ENCODE measurements at places on chromosomes 5 and 9. TPM values are rescaled to one million over a fixed set of nuclear protein-coding genes. Genes with fewer than 3 reads are reported as not detected.
A peak's percentile ranks its signal among the peaks of the same experiment; 100 is the strongest.

DNA sequence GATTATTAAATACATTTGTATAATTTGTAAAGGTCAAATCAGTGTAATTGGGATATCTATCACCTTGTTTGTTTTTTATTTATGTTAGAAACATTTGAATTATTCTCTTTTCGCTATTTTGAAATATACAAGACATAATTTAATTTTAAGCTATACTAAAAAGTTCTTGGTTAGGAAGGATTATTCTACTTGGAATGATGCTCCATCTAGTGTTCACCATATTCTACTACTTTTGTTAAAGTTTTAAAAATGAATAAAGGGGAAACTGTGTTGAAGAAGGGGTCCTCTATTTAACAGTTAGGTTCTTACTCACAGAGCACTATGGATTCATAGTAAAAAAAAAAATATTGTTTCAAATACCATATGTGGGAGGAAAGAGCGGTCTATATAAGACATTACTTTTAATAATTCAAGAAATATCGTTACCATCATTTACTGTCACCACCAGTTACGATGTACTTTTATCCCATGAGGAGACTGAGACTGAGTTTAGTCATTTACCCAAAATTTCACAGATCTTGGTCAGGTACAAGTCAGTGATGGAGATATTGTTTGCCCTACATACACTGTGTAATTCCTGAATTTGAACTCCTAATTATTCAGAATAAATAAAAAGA, 6.3 kb upstream of the STOM start:
- peaks cover 2% of the 10 kb centered on the region for H3K4me1 ChIP-seq
- H3K4me3 ChIP-seq = no peak overlapping the region
- no peaks in the 10 kb centered on the region for H3K27me3 ChIP-seq
- no peak overlapping the region for H3K27ac ChIP-seq
- DNase-seq = no peak
- H3K36me3 ChIP-seq = peaks cover 3% of the 10 kb centered on the region

DNA sequence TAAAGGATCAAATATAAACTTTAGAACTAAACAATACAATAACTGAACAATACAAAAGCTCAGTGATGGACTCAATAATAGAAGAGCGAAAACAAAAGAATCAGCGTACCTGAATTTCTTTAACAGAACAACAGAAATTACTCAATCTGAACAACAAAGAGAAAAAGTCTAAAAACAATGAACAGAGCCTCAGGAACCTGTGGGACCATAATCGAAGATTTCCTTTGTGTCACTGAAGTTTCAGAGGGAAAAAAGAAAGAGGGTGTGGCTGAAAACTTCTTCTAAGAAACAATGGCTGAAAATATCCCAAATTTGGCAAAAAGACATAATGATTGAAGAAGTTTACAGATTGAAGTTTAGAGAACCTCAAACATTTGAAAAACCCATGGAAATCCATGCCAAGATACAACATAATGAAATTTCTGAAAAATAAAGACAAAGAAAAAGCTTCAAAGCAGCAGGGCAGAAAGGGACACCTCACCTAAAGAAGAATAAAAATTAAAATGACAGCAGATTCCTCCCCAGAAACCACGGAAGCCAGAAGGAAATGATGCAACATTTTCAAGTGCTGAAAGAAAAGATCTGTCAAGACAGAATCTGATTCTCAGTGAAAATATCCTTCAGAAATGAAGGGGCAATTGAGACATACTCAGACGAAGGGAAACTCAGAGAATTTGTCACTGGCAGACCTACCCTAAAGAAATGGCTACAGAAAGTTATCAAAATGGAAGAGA, 288.8 kb downstream of the ARL15 start:
- peaks cover 27% of the 10 kb centered on the region for H3K4me1 ChIP-seq
- peaks cover under 1% of the 10 kb centered on the region for H3K36me3 ChIP-seq
- no peaks in the 10 kb centered on the region for H3K27me3 ChIP-seq
- no peak overlapping the region for H3K4me3 ChIP-seq

GRCh38 chr5:28557114-28557513, 1518.7 kb upstream of the CDH9 start:
- DNase-seq = no peak
- H3K27me3 ChIP-seq = no peaks in the 10 kb centered on the region
- no peak overlapping the region for H3K27ac ChIP-seq
- H3K36me3 ChIP-seq = no peaks in the 10 kb centered on the region

GRCh38 chr9:16191691-16192402, 639.0 kb downstream of the CCDC171 start:
- DNase-seq = peak; percentile 85
- H3K4me1 ChIP-seq = peaks cover 8% of the 10 kb centered on the region
- peaks cover 2% of the 10 kb centered on the region for H3K27me3 ChIP-seq
- no peaks in the 10 kb centered on the region for H3K36me3 ChIP-seq
- peak overlapping the region; percentile 72 for H3K4me3 ChIP-seq

GRCh38 chr5:140355546-140355945, 4.4 kb upstream of the SLC4A9 start:
- no peak overlapping the region for H3K4me3 ChIP-seq
- DNase-seq = no peak
- no peak overlapping the region for H3K27ac ChIP-seq
- H3K36me3 ChIP-seq = no peaks in the 10 kb centered on the region
- H3K4me1 ChIP-seq = no peaks in the 10 kb centered on the region

- DNase-seq = peak; percentile 85
- peaks cover 16% of the 10 kb centered on the region for H3K27me3 ChIP-seq
- H3K4me3 ChIP-seq = peak overlapping the region; percentile 74
- peaks cover 41% of the 10 kb centered on the region for H3K4me1 ChIP-seq
- no peak overlapping the region for H3K27ac ChIP-seq
Observed at GRCh38 chr5:139392678-139393496, 2.0 kb downstream of the PROB1 start.

DNA sequence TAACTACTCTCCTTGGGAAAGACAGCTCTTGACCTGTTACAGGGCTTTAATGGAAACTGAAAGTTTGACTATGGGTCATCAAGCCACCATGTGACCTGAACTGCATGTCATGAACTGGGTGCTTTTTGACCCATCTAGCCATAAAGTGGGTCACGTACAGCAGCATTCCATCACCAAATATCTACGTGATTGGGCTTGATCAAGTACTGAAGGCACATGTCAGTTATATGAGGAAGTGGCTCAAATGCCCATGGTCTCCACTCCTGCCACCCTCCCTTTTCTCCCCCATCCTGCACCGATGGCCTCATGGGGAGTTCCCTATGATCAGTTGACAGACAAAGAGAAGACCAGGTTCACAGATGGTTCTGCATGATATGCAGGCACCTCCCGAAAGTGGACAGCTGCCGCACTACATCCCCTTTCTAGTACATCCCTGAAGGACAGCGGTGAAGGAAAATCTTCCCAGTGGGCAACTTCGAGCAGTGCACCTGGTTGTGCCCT, 7.3 kb upstream of the FCN1 start:
- H3K4me3 ChIP-seq = no peak overlapping the region
- peaks cover 3% of the 10 kb centered on the region for H3K27me3 ChIP-seq
- no peak overlapping the region for H3K27ac ChIP-seq
- no peak for DNase-seq
- H3K36me3 ChIP-seq = no peaks in the 10 kb centered on the region
- H3K4me1 ChIP-seq = no peaks in the 10 kb centered on the region

GRCh38 chr5:99320436-99320835, 391.6 kb upstream of the CHD1 start:
- H3K4me1 ChIP-seq = no peaks in the 10 kb centered on the region
- no peak overlapping the region for H3K4me3 ChIP-seq
- no peak overlapping the region for H3K27ac ChIP-seq
- peak; percentile 16 for DNase-seq
- H3K27me3 ChIP-seq = peaks cover 2% of the 10 kb centered on the region

DNA sequence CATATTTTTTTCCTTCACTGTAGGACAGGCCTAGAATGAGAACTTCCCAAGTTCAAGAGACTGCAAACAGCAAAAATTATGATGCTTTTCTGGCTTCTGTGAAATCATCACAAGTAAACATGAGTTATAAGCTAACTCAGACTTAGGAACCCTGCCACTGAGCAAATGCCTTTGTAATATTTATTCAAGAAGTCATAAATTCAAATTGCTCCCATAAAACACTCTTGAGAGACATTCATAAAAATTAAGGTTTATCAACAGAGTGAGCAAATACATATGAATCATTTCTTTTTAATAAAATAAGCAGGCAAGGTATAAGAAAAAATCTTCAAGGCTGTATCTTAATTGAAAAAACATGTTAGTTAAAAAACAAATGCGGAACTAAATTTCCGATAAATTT, 124.2 kb downstream of the GNA14 start:
- H3K27ac ChIP-seq = no peak overlapping the region
- peaks cover 4% of the 10 kb centered on the region for H3K4me1 ChIP-seq
- no peak for DNase-seq
- peaks cover 2% of the 10 kb centered on the region for H3K27me3 ChIP-seq

- no peak for DNase-seq
- peaks cover 3% of the 10 kb centered on the region for H3K4me1 ChIP-seq
- no peak overlapping the region for H3K27ac ChIP-seq
- H3K27me3 ChIP-seq = peaks cover 7% of the 10 kb centered on the region
- H3K4me3 ChIP-seq = no peak overlapping the region
Observed at GRCh38 chr9:127955294-127956015, 17.8 kb upstream of the DPM2 start.

- H3K36me3 ChIP-seq = no peaks in the 10 kb centered on the region
- H3K27ac ChIP-seq = no peak overlapping the region
- DNase-seq = no peak
- H3K4me3 ChIP-seq = no peak overlapping the region
Observed at GRCh38 chr5:63128761-63129160, 550.1 kb downstream of the LRRC70 start.

- no peak for DNase-seq
- H3K4me3 ChIP-seq = no peak overlapping the region
- H3K4me1 ChIP-seq = no peaks in the 10 kb centered on the region
- H3K27ac ChIP-seq = no peak overlapping the region
Observed at GRCh38 chr5:94893412-94894135, 275.1 kb downstream of the SLF1 start.

- peaks cover 74% of the 10 kb centered on the region for H3K36me3 ChIP-seq
- no peak overlapping the region for H3K4me3 ChIP-seq
- H3K27me3 ChIP-seq = no peaks in the 10 kb centered on the region
- H3K4me1 ChIP-seq = no peaks in the 10 kb centered on the region
- DNase-seq = no peak
Observed at GRCh38 chr9:128587453-128587852, 35.1 kb downstream of the SPTAN1 start.

DNA sequence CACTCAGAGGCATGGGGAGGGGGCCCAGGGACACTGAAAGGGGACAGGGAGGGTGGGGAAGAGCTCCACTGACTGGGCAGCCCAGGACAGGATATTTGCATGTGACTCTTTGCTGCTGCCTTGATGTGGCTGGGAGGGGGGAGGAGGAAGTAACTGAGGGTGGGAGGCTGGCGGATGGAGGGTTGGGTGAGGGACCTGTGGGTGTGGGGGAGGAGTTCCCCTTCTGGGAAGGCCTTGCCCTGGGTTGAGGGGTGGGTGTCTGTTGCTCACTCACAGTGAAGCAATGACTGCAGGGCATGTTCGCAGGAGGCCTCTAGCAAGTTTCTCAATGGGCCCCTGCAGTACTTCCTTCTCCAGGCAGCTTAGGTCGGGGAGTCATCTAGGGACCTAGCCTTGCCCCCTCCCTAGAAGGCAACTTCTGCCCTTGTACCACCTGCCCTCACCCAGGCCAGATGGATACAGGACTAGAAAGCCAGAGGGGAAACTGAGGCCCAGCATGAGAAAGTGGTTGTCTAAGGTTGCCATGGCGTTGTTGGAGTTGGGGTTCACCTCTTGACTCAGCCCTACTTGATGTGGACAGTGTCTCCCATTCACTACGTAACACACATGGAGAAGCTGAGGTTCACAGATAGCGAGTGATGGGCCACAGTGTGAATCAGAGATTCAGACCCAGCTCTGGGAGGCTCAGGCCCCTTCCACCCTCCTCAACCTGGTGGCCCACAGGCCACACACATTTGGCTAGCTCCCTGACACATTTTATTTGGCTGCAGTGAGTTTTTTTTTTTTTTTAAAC, 3.0 kb downstream of the GRK6 start:
- no peak overlapping the region for H3K27ac ChIP-seq
- H3K36me3 ChIP-seq = peaks cover 3% of the 10 kb centered on the region
- peak overlapping the region; percentile 42 for H3K4me3 ChIP-seq
- H3K4me1 ChIP-seq = peaks cover 17% of the 10 kb centered on the region

- H3K27ac ChIP-seq = no peak overlapping the region
- no peaks in the 10 kb centered on the region for H3K4me1 ChIP-seq
- no peak for DNase-seq
- H3K4me3 ChIP-seq = no peak overlapping the region
Observed at GRCh38 chr9:69400470-69400869, 75.5 kb downstream of the ENTREP1 start.

- H3K4me3 ChIP-seq = no peak overlapping the region
- no peak overlapping the region for H3K27ac ChIP-seq
- H3K4me1 ChIP-seq = peaks cover 5% of the 10 kb centered on the region
- H3K27me3 ChIP-seq = no peaks in the 10 kb centered on the region
Observed at GRCh38 chr9:68551191-68551590, 10.5 kb upstream of the TMEM252 start.

DNA sequence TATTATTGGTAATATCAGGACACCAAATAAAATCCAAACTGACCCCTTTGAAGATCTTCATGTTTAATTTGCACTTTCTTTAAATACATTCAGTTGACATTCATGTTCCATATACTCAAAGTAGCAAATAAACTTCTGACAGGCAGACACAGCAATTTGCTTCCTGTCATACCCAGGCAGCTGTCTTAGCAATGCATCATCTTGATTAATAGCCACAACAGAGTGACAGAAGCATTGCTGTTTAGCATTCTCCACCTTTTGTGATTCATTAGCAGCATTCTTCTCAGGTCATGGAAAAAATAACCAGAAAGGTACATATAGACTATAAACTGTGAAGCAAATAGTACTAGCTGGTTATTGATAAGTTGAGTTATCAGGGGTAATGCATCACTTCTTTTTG, 366.8 kb downstream of the CYLC2 start:
- H3K4me1 ChIP-seq = no peaks in the 10 kb centered on the region
- H3K4me3 ChIP-seq = no peak overlapping the region
- H3K36me3 ChIP-seq = peaks cover 8% of the 10 kb centered on the region
- DNase-seq = no peak
- H3K27ac ChIP-seq = no peak overlapping the region
- peaks cover 6% of the 10 kb centered on the region for H3K27me3 ChIP-seq

DNA sequence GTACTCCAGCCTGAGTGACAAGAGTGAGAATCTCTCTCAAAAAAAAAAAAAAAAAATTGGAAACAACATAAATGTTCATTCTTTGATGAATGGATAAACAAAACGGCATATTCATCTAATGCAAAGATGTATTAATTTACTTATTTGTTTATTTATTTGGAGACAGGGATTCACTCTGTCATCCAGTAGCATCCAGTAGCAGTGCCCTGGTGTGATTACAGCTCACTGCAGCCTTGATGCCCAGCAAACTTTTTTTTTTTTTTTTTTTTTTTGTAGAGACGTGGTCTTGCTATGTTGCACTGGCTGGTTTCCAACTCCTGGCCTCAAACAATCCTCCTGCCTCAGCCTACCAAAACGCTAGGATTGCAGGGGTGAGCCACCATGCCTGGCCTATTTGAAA, 24.4 kb downstream of the OR2V2 start:
- H3K36me3 ChIP-seq = peaks cover 4% of the 10 kb centered on the region
- H3K4me1 ChIP-seq = peaks cover 30% of the 10 kb centered on the region
- no peak overlapping the region for H3K4me3 ChIP-seq
- DNase-seq = no peak

NUTM2F gene
- not detected for total RNA-seq

FOXB2 gene
- not detected for total RNA-seq

SPOUT1 gene
- 62.1 TPM for total RNA-seq

SPINK4 gene
- total RNA-seq = not detected

CARD6 gene
- total RNA-seq = 3.7 TPM

SERINC5 gene
- total RNA-seq = 122 TPM

SPOCK1 gene
- 8.7 TPM for total RNA-seq
